Mesothelial cell of epicardium (in vitro differentiated cells): ENCODE measurements at places on chromosomes 6 and 20.
A peak's percentile ranks its signal among the peaks of the same experiment; 100 is the strongest.

- no peak for DNase-seq
Measured at GRCh38 chr20:43140726-43141125, 49.0 kb downstream of the PTPRT start.

- DNase-seq, result no peak
Measured at GRCh38 chr6:159606786-159607185, 86.3 kb downstream of the SOD2 start.

DNA sequence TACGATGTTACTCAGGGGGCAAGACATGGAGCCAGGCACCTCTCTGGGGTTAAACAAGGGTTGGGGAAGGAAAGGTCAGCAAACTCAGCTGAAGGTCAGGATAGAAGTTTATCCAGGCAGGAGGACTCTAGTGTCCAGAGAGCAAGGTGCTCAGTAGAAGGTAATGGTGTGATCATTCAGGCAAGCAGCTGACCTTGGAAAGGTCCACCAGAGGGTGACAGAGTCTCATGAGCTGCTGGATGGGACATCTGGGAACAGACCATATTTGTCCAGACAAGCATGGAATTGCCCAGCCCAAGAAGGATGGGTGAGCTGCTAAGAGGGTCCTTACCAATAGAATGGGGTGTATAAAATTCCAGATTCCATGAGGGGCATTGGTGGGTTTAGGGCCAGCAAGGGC lies 89.5 kb downstream of the MAP3K7 start:
- DNase-seq, result no peak

DNA sequence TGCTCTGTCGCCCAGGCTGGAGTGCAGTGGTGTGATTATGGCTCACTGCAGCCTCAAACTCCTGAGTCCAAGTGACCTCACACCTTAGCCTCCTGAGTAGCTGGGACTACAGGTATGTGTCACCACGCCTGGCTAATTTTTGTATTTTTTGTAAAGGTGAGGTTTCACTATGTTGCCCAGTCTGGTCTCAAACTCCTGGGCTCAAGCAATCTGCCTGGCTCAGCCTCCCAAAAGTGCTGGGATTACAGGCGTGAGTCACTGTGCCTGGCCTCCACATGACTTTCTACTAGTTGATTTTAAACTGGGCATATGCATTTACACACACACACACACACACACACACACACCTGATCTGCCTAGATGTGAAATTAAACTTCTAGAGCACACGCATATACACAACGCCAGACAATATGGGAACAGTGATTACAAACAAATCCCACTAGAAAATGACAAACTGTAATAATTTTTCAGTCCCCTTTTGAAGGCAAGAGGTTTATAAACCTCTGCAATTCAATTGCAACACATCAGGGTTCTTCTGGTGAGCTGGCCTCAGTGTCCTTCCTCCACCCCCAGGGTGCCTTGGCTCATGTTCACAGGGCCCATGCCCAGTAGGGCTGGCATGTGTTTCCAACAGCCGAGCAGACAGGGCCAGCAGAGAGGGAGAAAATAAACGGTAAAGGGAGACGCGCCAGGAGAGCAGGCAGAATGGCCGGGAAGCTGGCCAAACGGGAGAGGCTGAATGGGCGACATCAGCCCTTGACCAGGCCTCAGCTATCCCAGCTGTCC lies 31.2 kb downstream of the PARD6B start:
- DNase-seq, result no peak

DNA sequence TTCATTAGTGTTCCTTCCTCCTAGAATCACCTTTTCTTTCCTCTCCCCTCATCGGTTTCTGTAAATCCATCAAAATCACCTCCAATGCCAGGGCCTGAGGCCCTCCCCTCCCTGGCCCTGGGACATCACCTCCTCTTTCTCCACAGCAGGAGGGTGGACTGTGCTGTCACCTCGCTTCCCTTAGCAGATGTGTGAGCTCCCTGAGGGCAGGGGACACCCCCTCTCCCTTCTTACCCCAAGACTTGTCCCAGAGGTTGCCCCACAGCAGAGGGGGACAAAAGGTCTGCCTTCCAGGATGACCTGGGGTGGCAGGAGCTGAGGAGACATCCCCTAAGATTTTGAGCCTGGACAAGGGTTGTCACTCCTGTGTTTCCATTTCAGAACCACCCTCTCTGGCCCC lies 5.9 kb downstream of the ULBP1 start:
- no peak for DNase-seq

DNA sequence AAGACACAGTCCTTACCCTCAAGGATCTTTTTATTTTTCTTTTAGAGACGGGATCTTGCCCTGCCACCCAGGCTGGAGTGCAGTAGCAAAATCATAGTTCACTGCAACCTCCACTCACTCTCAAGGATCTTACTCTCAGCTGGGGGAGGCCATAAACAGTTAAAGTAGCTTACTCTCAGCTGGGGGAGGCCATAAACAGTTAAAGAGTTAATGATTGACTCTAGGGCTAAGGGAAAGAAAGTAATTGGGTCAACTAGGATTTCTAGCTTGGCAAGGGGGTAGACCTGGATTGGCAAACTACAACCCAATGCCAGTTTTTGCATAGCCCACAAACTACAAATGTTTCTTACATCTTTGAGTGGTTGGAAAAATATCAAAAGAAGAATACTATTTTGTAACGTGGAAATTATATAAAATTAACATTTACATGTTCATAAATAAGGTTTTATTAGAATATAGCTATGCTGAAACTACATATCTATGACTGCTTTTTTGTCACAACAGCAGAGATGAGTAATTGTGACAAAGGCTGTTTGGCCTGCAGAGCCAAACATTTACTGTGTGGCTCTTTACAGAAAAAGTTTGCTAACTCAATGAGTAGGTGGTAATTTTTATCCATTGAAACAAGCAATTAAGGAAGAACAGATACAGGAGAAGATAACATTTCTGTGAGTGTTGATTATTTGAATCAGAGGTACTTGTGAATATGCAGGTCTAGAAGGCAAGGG lies 46.4 kb downstream of the PTPRA start:
- no peak for DNase-seq

GRCh38 chr6:144816936-144817335 lies 531.8 kb downstream of the UTRN start:
- DNase-seq, result no peak

- DNase-seq, result no peak
Measured at GRCh38 chr20:38143646-38144554, 21.2 kb downstream of the TGM2 start.

DNA sequence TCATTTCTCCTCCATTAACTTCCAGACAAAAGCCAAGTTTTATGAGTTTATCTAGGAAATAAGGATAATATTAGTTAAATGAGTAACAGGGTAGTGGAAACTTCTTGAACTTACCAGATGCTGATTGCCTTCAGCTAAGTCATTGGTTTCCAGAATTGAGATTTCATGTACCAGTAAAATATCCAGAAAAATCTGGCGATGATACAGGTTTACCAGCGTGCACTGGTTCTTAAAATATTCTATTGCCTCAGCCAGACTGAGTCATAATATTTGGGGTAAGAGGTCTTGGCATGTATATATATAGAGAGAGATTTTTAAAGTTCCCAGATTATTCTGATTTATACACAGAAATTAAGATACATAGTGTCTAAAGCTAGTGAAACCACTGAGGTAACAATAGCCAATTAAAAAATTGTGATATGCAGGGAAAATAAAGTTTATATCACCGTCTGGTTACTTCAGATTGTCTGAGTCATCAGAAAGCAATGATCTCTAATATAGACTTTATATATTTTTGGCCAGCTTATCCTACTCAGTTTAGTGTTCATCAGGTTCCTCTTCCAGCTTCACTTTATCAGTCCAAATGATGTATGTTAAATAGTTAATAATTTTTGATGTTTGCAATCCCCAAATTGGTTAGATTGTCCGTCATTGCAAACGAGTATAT lies 39.5 kb upstream of the SDHAF4 start:
- no peak for DNase-seq

- no peak for DNase-seq
Measured at GRCh38 chr6:167543602-167544497, 219.0 kb downstream of the TTLL2 start.

DNA sequence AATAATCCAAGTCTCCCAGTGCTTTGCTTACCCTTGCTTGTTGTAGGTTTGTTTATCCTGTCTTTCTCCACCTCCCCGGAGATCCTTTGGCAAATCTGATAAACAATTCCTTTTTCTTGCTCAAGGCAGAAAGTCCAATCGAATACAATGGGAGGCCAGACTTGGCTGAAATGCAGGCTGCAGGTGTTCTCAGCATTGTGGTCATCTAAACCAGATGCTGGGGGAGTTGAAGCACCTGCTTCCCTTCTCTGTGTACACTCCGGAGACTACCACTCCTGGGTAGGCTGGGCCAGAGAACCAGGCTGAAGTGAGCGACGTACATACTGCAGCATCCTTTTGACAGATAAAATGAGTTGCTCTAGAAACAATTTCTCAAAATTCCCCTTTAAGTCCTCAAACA lies 82.6 kb upstream of the PREP start:
- DNase-seq, result no peak

DNA sequence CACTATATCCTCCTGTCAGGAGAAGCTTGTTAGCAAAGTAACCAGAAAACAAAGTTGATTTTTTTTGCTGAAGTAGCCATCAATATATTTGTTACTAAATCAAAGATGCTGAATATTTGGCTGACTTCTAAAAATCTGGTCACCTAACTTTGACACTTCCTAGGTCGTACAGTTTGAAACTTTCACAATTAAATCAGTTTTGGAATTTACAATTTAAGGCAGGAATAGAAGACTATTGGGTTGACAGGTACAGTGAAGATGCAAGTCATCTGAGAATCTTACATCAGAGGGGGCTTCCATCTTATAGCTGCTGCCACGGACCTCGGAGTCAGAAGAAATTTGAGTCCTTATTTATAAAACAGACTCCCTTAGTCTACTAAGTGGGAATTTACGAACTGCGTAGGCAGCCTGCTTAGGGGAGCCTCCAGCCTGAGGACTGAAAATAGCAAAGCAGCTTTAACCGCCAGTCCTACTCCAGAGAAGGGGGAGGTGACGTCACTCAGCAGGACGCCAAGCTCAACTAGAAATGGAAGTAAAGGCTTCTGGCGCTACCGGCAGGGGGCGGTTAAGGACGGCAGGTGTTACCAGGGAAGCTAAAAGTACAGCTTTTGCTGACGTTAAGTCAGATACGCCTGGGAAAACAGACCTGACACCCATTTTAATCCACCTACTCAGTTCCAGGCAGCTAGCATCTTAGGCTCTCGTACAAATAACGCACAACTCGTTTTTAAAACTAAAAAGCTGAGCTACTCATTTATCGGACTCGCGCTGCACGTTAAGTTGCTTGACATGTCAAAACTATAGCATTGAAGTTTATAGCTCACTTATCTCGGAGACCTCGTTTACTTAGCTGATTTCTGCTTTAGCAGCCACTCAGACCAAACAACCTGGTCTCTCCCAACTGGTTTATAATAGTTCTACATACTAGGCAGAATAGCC lies 61.1 kb upstream of the HFE start:
- peak; percentile 93 for DNase-seq

GRCh38 chr20:58870293-58871014 lies 17.9 kb downstream of the GNAS start:
- peak; percentile 83 for DNase-seq

- DNase-seq, result no peak
Measured at GRCh38 chr20:3908667-3909066, 19.5 kb downstream of the PANK2 start.

DNA sequence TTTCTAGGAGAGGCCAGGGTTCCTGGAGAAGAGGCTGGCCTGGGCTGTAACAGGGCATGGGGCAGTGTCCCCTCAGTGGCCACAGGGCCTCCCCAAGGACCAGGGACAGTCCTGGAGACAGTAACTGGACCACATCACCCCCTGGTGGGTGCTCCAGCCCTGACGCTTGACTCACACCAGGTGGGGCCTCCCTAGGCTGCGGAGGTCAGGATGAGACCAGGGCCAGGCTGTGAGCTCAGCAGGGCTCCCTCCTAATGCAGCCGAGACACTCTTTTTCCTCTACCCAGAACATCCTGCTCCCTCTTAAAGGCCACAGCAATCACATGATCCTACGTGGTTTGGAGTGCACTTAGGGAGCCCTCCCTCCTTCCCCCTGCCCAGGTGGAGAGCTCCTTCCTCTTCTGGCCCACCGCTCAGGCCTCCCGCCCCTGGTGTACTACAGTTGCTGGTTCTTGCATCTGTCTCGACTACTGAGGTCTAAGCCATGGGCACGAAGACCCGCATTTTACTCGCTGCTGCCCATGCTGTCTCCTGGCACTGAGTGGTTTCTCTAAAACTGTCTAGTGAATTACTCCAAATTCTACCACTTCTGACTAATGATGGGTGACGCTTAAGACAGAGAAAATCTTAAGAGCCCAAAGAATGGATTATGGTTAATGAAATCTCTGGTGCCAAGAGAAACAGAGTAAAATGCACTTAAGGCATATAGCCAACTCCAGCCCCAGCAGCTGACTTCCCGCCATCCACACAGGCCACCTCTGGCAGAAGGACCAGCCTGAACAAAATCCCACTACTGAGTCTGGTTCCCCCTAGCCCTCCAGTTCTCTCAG lies 166.1 kb upstream of the CST7 start:
- no peak for DNase-seq

DNA sequence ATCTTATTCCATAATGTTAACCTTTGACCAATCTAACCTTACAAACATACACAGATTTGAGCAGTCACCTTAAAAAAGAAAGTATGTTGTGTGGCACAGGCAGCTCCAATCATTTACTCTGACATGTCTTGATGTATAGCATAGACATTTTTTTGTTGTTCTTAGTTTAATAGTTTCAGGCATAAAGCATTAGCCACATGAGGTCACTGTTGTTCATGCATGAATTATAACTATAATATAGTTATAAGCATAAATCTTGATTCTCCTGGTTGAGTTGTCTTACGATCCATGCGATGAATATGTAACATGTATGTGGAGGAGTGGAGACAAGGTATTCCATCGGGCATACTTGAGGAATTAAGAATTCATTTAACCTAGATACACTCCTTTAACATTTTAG lies 26.1 kb upstream of the NKAIN2 start:
- DNase-seq, result no peak

DNA sequence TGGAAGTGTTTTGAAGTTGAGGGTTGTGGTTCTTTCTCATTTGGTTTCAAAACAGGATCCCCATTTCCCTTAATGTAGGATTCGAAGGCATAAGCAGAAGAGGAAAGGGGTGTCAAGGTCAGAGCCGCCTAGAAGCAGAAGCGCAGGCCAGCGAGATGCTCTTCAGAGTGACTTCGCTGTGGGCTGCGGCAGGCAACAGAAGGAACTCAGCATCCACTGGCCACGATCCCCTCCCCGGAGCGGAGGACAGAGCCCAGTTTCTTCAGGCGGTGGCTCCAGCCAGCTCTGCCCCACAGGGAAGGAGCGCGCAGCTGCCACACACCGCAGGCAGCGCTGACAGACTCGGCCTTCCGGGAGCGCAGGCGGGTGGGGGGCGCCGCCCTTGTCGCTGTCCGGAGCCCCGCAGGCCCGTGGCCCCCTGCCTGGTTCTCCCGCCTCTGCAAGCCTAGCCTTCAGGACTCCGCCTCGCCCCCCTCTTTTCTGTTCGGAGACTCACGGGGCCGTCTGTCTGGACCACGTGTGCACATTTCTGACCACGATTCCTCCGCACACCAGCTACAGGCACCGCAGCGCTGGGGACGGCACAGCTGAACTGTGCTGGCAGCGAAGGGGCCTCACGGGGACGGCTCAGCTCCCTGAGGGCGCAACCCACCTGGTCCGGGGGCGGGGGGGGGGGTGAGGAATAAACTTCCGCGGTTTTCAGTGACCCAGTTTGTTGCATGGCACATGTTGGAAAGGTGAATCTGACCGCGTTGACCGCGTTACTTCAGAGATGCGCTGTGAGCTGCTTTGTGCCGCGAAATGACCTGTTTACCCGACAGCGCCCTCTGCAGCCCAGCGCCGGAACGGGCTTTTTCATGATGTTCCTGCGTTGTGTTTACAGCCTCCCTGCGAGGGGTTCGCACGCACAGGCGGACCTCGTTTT lies 26.1 kb downstream of the TTLL2 start:
- DNase-seq, result peak; percentile 89

GRCh38 chr6:161057103-161058091 lies 65.8 kb downstream of the MAP3K4 start:
- no peak for DNase-seq
